Fibroblast of mammary gland (primary cell): ENCODE measurements at places on chromosomes 12 and 14.
A peak's percentile ranks its signal among the peaks of the same experiment; 100 is the strongest.

GRCh38 chr14:90060312-90060964 is 1.4 kb upstream of the KCNK13 start:
- DNase-seq: peak; percentile 27

GRCh38 chr12:98754095-98754494 is 109.0 kb downstream of the APAF1 start:
- DNase-seq: peak; percentile 71

DNA sequence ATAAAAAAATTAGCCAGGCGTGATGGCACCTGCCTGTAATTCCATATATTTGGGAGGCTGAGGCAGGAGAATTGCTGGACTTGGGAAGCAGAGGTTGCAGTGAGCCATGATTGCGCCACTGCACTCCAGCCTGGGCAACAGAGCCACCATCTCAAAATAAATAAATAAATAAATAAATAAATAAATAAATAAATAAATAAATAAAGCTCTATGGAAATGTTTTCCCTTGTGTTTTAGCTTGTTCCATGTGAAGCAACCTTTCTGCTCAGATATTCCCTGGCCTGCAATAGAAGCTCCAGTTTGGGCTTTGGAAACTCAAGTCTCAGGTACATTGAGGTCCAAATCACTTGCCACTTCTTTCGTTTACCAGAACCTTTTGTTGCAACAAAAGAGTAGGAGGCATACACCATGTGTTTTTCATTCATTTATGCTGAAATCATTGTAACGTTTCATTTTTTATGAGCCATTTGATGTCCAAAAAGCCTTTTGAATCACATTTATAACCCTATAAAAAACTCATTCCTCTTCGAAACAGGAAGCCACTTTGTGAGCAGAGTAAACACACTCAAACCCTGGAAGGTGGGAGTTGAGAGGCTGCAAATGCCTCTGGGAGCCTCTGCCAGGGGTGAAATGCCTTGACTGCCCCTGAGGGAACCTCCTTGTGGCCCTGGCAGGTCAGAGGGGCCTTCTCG is 376.6 kb upstream of the TBX3 start:
- no peak for DNase-seq

- DNase-seq: peak; percentile 75
Observed at GRCh38 chr14:32230695-32231280, 27.7 kb upstream of the RNU6-8 start.

DNA sequence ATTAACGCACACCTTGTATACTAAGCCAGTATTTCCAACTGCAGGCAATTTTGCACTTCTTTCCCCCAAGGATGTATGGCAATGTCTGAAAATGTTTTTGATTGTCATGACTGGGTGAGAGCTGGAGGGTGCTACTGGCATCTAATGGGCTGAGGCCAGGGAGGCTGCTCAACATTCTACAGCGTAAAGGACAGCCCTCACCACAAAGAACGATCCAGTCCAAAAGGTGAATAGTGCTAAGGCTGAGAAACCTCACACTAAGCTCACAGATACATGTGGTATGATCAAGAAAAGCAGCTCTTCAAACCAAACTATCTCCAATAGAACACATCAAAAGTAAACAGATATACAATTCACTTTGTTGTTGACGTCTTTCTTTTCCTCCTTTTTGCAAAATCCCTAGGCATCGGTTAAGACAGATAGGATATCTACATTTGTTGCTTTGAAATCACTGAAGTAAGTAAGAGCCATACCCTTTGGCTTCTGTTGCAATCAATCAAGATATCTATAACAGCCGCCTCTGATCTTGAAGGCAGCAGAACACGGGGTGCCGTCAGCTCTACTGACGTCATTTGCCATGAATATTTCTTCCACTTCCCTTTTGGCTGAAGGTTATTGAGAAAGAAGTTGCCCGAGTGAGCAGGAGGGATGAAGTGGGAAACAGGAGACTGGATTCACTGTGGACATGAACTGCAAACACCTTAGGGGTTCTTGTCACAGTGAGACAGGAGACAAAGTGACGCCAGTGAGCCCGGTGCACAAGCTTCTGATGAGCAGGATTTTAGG is 218.3 kb downstream of the FOXN3 start:
- DNase-seq: peak; percentile 37

- peak; percentile 34 for DNase-seq
Observed at GRCh38 chr12:26629864-26630263, 203.1 kb downstream of the ITPR2 start.

GRCh38 chr12:51955702-51956101 is 4.2 kb downstream of the ACVR1B start:
- DNase-seq: no peak

DNA sequence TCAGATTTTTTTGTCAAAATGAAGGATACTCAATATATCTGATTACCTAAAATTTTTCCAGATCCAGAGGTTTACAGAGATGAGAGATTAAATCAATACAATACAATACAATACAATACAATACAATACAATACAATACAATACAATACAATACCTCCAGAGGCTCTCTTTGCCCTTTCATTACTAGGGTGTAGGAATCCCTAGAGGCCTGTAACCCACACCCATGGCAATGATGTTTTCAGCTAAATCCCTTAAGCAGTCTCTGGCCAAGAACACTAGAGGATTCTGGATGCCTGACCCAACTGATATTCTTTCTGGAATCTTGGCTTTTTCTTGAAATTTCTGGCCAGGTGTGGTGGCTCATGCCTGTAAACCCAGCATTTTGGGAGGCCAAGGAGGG is 23.7 kb upstream of the AEBP2 start:
- DNase-seq: no peak

DNA sequence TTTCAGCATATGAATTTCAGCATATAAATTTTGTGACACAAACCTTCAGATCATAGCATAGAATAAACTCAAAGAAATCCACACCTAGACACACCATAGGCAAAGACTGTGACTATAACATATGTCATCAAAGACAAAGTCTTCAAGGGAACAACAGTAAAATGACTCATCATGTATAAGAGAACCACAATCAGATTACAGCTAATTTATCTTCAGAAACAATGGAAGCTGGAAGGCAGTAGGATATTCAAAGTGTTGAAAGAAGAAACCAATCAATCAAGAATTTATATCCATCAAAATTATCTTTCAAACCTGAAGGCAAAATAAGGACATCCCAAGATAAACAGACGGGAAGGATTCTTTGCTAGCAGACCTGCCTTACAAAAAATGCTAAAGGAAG is 29.0 kb downstream of the DLK1 start:
- peak; percentile 69 for DNase-seq

GRCh38 chr12:43290836-43291235 is 261.2 kb downstream of the ADAMTS20 start:
- peak; percentile 69 for DNase-seq

- DNase-seq: peak; percentile 65
Observed at GRCh38 chr12:95998611-95999286, 2.6 kb upstream of the HAL start.

GRCh38 chr12:87155621-87156020 is 873.6 kb downstream of the C12orf50 start:
- DNase-seq: peak; percentile 84
